IMR-90 (cell line): ENCODE measurements at places on chromosomes 6 and 20. TPM values are rescaled to one million over a fixed set of nuclear protein-coding genes. Genes with fewer than 3 reads are reported as not detected.

DNA sequence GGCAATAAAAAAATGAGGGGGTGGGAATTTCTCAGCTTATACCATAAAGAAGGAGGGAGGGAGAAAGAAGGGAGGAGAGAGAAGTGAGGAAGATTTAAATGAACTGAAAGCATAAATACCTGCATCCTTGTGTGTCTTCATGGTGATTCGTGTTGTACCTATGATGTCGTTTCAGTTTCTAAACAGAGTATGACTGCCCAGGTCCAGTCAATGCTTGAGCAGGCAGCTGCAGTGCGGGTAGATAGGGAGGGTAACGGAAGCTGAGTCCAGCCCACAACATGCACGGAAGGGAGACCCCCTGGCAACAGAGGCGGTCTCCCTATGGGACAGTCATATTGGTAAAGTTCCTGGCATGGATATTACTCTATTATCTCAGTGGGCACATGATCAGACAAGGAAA lies 184.5 kb downstream of the KIF16B start:
- H3K27me3 ChIP-seq = no peaks in the 10 kb centered on the region
- H3K27ac ChIP-seq = no peak overlapping the region
- H3K36me3 ChIP-seq = no peaks in the 10 kb centered on the region
- no peak for DNase-seq

- peaks cover 5% of the 10 kb centered on the region for H3K4me1 ChIP-seq
- no peak for DNase-seq
- no peak overlapping the region for H3K27ac ChIP-seq
- no peak overlapping the region for H3K4me3 ChIP-seq
These were observed 2.1 kb upstream of the ERGIC3 start for GRCh38 chr20:35539756-35540212.

DNA sequence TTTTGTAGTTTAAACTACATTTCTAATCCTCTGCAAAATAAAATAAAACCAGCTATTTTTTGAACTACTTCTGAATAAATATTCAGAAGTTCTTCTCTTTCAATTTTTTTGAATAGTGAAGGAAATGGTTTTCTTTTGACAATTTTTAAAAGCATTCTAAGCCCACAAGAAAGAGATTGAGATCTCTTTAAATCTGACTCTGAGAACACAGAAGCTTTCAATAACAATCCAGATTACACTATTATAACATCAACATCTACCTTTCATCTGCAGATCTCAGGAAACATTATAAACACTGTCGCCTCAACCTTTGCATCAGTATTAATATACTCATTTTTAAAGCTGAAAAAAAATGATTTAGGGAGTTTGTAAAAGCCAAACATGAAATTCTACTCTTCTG lies 247.5 kb upstream of the PREP start:
- no peaks in the 10 kb centered on the region for H3K36me3 ChIP-seq
- no peaks in the 10 kb centered on the region for H3K4me1 ChIP-seq
- no peaks in the 10 kb centered on the region; the same call in 1 of the 2 replicates for H3K27me3 ChIP-seq
- H3K27ac ChIP-seq = no peak overlapping the region
- no peak overlapping the region for H3K4me3 ChIP-seq

- no peaks in the 10 kb centered on the region for H3K4me1 ChIP-seq
- no peaks in the 10 kb centered on the region for H3K36me3 ChIP-seq
- H3K27ac ChIP-seq = no peak overlapping the region
- H3K4me3 ChIP-seq = no peak overlapping the region
- peaks cover 37% of the 10 kb centered on the region for H3K27me3 ChIP-seq
- DNase-seq = no peak
These were observed 320.7 kb downstream of the CDC5L start for GRCh38 chr6:44708208-44708607.

DNA sequence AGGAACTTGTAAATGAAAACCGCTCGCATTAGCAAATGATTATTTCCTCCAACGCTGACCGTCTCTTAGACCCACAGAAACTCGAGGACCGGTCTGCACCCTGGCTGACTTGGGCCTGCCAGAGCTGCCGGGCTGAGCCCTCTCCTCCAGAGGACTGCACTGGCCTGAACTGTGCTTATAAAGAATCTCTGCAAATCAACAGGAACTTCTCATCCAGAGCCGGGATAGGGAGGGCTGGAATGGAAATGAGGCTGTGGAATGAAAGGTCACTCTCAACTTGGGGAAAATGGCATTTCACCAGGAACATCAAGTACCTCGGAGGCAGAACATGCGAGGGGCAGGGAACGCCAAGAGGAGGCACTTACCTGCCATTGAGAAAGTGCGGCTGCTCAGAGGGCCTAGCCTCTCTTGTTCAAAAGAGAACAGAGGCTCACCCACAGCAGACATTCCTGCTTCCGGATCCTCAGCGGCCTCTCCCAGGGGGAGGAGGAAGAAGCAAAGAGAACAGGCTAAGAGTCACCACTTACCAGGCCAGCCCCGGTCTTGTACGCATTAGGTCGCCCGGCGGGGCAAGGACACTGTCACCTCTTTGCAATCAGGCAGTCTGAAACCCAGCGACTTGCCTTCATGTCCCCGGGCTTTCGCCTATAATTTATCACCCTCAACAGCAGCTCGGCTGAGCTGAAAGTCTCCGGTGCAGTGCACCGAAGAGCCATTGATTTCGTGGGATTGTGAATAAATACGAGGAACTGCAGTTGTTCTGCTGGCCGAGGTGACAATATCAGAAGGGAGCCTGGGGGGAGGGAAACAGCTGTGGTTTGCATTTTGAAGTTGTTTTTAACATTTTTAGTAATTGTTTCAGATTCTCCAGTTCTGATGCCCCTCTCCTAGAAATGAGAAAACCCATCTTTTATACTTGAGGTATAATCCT lies 37.6 kb downstream of the ZMYND8 start:
- H3K4me1 ChIP-seq = peaks cover 45% of the 10 kb centered on the region
- no peak overlapping the region for H3K4me3 ChIP-seq
- peak; percentile 69 for DNase-seq
- H3K36me3 ChIP-seq = no peaks in the 10 kb centered on the region

GRCh38 chr6:113824411-113824810 lies 32.7 kb upstream of the MARCKS start:
- no peaks in the 10 kb centered on the region for H3K27me3 ChIP-seq
- DNase-seq = peak; percentile 57

- no peak for DNase-seq
- H3K36me3 ChIP-seq = no peaks in the 10 kb centered on the region
- no peak overlapping the region for H3K27ac ChIP-seq
- no peak overlapping the region for H3K4me3 ChIP-seq
- H3K4me1 ChIP-seq = no peaks in the 10 kb centered on the region
- no peaks in the 10 kb centered on the region for H3K27me3 ChIP-seq
These were observed 542.2 kb downstream of the GRIK2 start for GRCh38 chr6:101935732-101936131.

- DNase-seq = no peak
- H3K27me3 ChIP-seq = peaks cover 9% of the 10 kb centered on the region
- no peaks in the 10 kb centered on the region for H3K36me3 ChIP-seq
- H3K27ac ChIP-seq = no peak overlapping the region
- H3K4me3 ChIP-seq = no peak overlapping the region
- H3K4me1 ChIP-seq = no peaks in the 10 kb centered on the region
These were observed 188.5 kb upstream of the PMEPA1 start for GRCh38 chr20:57898332-57898731.

DNA sequence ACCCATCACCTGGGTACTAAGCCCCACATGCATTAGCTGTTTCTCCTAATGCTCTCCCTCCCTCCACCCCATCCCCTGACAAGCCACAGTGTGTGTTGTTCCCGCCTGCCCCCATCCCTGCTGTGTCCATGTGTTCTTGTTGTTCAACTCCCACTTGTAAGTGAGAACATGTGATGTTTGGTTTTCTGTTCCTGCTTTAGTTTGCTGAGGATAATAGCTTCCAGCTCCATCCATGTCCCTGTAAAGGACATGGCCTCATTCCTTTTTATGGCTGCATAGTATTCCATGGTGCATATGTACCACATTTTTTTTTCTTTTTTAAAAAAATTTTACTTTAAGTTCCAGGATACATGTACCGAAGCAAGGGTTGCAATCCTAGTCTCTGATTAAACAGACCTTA lies 76.7 kb downstream of the RNF217 start:
- no peaks in the 10 kb centered on the region for H3K36me3 ChIP-seq
- DNase-seq = no peak
- H3K4me1 ChIP-seq = peaks cover 3% of the 10 kb centered on the region; the same call in 1 of the 2 replicates
- H3K27ac ChIP-seq = no peak overlapping the region
- H3K4me3 ChIP-seq = no peak overlapping the region

- DNase-seq = no peak
- H3K4me3 ChIP-seq = no peak overlapping the region
- no peaks in the 10 kb centered on the region for H3K27me3 ChIP-seq
- H3K4me1 ChIP-seq = no peaks in the 10 kb centered on the region
- no peaks in the 10 kb centered on the region for H3K36me3 ChIP-seq
- H3K27ac ChIP-seq = no peak overlapping the region
These were observed 538.4 kb upstream of the CITED2 start for GRCh38 chr6:139912735-139913400.

DNA sequence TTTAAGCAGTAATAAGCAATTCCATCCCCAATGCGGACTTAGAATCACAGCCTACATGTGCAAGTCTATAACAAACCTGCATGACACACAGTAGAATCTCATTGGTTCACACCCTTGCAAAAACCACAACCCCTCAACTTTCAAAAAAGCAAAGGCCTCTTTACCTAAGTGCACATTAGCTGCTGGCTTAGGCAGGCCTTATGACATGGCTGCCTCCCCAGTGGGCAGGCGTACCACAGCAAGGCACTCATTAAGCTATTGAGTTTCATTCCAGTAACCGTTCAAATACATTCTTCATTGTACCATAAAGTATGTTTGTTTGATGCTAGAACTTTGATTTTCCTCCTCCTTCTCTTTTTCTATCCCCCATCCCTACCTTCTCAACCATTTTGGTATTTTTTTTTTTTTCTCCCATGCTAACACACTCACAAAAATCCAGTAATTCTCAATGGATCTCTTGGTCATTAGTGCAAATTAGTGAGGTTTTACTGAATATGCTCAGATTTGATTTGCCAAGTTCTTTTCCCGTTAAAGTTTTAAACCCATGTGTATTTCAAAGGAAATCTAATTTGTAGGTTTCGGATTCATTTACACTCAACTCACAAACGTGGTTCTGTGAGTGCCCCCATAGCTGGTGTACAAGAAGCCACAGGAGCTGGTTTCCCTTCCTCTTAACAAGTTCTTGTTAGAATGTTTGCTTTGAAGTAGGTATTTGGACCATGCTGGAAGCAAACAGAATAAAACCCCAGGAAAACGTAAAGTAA lies 460.4 kb upstream of the RUNX2 start:
- no peaks in the 10 kb centered on the region for H3K36me3 ChIP-seq
- no peak for DNase-seq
- no peak overlapping the region for H3K27ac ChIP-seq
- H3K4me3 ChIP-seq = no peak overlapping the region
- no peaks in the 10 kb centered on the region for H3K4me1 ChIP-seq

DNA sequence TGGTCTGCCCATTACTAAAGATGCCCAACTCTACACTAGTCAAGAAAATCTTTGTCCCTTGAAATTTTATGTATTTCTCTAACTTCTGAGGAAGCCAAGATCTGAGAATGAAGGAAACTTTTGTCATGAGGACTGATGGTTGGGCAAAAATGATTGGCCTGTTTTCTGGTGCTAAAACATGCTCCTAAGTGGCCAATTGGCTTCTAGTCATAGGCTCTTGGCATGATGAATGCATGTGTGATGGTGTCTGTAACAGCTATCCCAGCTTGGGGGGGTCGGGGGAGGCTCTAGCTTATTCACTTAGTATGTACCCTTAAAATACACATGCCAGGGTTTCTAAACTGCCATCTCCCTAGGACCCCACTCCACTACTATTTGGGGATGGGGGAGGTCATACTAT lies 228.6 kb downstream of the ZNF217 start:
- no peaks in the 10 kb centered on the region for H3K36me3 ChIP-seq
- no peaks in the 10 kb centered on the region; the same call in 1 of the 2 replicates for H3K27me3 ChIP-seq
- no peaks in the 10 kb centered on the region for H3K4me1 ChIP-seq
- no peak overlapping the region for H3K27ac ChIP-seq
- H3K4me3 ChIP-seq = no peak overlapping the region

- no peaks in the 10 kb centered on the region for H3K36me3 ChIP-seq
- no peak for DNase-seq
- H3K27me3 ChIP-seq = no peaks in the 10 kb centered on the region
- H3K4me1 ChIP-seq = peaks cover 8% of the 10 kb centered on the region; the same call in 1 of the 2 replicates
- H3K27ac ChIP-seq = no peak overlapping the region
These were observed 13.8 kb downstream of the SYTL3 start for GRCh38 chr6:158663625-158664165.

DNA sequence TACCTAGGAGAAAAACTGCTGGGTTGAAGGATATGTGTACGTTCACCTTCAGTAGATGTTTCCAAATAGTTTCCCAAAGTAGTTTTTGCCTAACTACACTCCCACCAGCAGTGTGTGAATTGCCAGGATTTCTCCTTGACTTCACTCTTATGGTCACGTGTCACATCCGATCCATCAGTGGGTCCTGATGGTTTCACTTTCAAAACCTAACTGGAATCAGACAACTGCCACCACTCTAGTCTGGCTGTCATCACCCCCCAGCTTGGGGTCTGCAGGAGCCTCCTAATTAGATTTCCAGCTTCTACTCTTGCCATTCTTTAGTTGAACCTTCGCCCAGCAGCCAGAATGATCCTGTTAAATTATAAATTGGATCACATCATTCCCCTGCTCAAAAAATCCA lies 8.5 kb upstream of the SLC12A5 start:
- no peaks in the 10 kb centered on the region for H3K36me3 ChIP-seq
- H3K27me3 ChIP-seq = peaks cover 39% of the 10 kb centered on the region
- H3K4me1 ChIP-seq = no peaks in the 10 kb centered on the region
- H3K27ac ChIP-seq = no peak overlapping the region
- DNase-seq = no peak
- H3K4me3 ChIP-seq = no peak overlapping the region

- peak; percentile 18 for DNase-seq
- H3K4me1 ChIP-seq = no peaks in the 10 kb centered on the region
- H3K36me3 ChIP-seq = no peaks in the 10 kb centered on the region
- H3K27me3 ChIP-seq = no peaks in the 10 kb centered on the region
- no peak overlapping the region for H3K4me3 ChIP-seq
These were observed 536.8 kb downstream of the EYS start for GRCh38 chr6:65170273-65170672.

DNA sequence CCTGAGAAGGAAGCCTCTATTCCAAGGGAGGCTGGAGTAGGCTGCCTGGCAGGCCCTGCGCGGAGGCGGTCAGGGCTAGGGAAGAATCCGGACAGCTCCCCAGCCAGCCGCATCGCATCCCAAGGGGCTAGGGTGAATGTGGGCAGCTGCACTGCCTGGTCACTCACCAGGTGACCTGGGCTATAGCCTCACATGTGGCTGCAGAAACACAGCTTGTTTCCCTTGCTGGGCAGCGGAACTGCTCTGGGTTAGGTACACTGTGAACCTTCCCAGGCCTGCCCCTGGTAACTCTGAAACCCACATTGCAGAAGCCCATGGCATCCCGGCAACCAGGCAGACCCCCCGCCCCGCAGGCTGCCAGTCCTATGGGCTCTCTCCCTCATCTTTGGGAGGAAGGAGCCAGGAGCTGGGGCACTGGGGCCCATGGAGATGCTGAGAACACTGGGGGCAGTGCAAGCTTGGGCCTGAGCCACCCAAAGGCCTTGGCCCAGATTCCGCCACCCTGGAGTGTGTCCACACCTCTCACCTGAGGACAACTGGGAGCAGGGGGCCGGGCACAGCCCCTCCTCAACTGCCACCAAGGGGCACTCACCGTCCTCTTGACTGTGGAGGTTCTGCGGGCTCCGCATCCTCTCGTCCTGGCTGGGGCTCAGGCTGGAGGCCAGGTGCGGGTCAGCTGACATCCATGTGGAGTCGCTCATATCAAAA lies 111.0 kb downstream of the NOL4L start:
- H3K4me1 ChIP-seq = peaks cover 48% of the 10 kb centered on the region
- peak overlapping the region; percentile 85 for H3K27ac ChIP-seq
- peaks cover 11% of the 10 kb centered on the region; the same call in 1 of the 2 replicates for H3K36me3 ChIP-seq
- H3K4me3 ChIP-seq = peak overlapping the region; percentile 29; the same call in 1 of the 2 replicates
- no peak for DNase-seq

The TNFRSF21 gene
- total RNA-seq = 2.5 and 2.9 TPM in 2 replicates

The RIMS1 gene
- total RNA-seq = 3.3 and 3.8 TPM in 2 replicates

The LBP gene
- not detected in 2 replicates for total RNA-seq

The SLC26A8 gene
- not detected in 2 replicates for total RNA-seq

The TTPAL gene
- 8.2 and 11.9 TPM in 2 replicates for total RNA-seq
